AG10803 (cell line): ENCODE measurements at places on chromosomes 16 and 17.

- no peak for DNase-seq
Measured at GRCh38 chr17:39529455-39529854, 68.2 kb downstream of the CDK12 start.

DNA sequence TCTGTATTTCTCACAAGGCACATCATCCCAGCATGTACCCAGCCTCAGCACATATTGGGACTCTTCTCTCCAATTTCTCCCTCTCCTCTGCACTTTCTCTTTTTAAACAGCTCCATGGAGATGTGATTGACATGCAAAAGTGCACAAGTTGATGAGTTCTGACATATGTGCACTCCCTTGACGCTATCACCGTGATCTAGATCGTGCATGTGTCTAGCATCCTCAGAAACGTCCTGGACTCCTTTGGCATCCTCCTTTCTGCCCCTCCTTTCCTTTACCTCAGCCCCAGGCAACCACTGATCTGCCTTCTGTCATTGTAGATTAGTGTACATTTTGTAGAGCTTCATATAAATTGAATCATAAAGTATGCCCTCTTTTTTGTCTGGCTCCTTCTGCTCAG lies 108.0 kb upstream of the HSBP1 start:
- DNase-seq, result no peak

DNA sequence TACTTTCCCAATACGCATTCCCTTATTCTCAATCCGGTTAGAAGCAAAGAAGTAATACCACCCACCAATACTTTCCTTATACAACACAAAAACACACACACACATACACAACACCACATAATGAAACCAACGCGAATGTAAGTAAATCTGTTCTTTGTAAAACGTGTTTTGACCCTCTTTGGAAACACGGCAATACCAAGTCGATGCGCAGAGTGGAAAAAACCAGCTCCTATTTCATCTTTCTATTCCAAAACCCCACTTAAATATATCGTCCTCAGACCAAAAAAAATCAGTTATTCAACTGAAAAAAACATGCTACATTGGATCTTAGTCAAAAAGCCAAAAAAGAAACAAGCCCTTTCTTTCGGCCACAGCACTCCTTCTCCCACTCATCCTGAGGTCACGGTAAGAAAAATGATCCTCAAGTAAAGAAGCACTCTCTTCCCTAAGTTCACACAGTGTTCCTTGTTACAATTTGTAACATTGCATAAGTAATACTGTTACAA lies 31.0 kb upstream of the ARL4D start:
- DNase-seq, result peak; percentile 91

GRCh38 chr17:78314683-78315354 lies 45.1 kb downstream of the SOCS3 start:
- DNase-seq, result no peak

DNA sequence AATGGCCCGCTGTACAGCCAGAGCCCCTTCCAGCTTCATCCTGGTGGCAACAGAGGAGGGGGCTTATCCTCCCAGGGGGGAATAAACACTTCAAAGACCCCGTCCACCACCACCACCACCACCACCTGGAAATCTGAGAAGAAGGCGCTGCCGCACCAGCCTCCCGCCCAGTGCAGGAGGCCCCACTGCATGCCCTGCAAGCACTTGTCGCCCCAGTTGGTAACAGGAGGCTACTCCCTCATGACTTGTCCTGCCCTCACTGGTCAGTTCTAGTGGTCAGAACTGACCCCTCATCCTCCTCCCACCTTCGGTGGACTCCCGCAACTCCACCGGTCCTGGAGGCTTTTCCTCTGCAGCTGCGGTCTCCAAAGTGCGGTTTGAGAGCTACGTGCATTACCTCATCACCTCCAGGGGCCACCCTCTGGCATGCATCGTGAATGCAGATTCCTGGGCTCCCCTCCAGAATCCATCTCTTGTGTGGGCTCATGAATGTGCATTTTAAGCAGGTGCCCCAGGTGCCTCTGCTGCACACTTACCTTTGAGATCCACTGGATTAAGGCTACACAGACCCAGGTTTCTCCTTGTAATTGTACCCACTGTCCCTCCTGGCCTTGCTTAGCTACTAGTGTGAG lies 71.8 kb downstream of the SRCIN1 start:
- no peak for DNase-seq

DNA sequence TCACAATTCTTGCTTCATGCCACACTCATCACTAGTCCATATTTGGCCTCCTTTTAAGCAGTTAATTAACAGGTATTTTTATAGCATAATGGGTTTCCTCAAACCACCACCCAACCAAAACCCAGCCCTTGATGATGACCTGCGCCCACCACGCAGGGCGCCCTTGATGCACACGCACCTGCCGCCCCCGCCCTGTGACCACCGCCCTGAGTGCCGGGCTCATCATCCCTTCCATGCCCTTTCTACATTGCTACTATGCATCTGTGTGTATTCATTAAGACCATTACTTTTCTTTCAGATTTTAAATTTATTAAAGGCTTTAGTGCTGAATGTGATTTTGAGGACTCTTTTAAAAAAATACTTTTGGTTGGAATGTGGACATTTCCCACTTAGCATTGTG lies 204.8 kb upstream of the CHMP6 start:
- DNase-seq, result no peak

- DNase-seq, result peak; percentile 89
Measured at GRCh38 chr17:37802712-37803416, 58.0 kb upstream of the HNF1B start.

GRCh38 chr17:44898768-44899073 lies 524 bp downstream of the EFTUD2 start:
- DNase-seq, result peak; percentile 41

GRCh38 chr16:80936410-80936809 lies 70.3 kb downstream of the CMC2 start:
- peak; percentile 76 for DNase-seq

GRCh38 chr17:55830699-55831471 lies 80.0 kb downstream of the PCTP start:
- DNase-seq, result no peak

DNA sequence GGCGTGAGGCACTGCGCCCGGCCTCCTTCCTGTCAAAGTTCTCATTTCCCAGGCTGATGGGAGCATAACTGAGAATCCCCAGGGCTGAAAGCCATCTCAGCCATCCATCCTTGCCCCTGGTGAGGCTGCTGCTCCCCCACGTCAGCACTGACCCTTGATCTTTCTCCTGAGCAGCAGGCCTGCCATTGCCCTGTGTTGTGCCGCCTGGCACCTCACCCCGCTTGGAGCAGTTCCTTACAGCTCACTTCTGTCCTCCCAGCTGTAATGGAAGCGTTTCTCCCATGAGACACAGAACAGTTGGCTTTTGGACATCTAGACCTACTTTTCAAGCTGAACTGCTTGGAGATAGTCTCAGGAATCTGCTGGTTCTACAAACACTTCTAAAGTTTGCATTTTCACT lies 51.5 kb downstream of the OR1D5 start:
- no peak for DNase-seq

GRCh38 chr16:685967-686366 lies 1.8 kb upstream of the JMJD8 start:
- DNase-seq, result peak; percentile 40

DNA sequence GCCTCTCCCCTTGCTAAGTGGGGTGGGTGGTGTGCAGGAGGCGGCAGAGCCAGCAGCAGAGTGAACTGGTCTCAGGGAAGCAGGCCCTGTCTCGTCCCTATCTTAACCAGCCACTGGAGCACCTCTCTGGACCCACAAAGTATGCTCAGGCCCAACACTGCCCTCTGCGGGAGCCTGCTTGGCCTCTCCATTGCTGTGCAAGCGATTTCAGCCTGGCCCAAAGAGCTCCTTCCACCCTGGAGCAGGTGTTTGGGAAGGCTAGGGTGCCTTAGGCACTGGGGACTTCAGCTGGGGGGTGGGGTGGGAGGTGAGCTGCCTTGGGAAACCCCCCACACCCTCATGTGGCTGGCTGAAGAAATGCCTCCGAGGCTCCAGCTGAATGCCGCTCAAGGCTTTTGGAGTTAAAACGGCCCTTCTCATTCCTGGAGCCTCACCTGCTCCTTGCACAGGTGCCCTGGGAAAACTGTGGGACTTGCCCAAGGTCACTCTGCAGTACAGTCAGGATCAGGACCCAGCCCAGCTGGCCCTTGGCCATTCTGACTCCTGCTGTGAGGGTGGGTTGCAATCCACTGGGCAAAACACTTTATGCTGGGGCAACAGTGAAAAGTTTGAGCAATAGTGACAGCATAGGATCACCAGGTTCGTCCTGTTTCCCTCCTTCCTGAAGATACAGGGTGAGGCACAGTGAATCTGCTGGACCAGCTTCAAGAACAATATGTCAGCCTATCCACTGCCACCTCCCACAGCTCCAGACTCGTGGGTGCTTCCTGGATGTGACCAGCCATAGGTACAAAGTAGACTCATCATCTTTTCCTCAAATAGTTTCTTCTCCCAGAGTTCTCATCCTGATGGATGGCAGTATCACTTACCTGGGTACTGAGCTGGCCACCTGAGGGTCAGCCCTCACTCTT lies 5.9 kb upstream of the UBE2O start:
- DNase-seq, result peak; percentile 54
